ENCODE measurements at places on chromosomes 5 and 9.

DNA sequence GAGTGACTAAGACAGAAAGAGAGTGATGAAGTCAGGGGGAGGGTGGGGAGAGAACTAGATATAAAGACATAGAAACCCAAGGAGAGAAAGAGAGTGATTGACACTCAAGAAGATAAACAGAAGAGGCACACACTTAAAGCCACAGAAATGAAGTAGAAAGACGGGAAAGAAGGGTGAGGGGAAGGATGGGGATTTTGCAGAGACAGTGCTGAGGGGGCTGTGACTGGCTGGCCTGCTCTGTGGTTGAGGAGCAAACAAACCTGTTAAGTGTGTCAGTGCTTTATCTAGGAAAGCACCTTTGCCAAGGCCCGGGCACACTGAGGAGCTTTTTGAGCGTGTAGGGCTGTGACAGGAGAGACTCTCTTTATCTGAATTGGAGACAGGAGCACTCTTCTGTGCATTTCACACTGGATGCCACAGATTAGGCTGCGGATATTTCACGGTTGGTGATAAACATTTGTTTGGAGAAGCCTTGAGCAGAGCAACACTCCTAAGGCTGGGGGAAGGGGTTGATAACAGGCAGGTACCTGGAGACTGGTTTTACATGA lies 109.1 kb downstream of the DOCK2 start:
- no peak for DNase-seq

DNA sequence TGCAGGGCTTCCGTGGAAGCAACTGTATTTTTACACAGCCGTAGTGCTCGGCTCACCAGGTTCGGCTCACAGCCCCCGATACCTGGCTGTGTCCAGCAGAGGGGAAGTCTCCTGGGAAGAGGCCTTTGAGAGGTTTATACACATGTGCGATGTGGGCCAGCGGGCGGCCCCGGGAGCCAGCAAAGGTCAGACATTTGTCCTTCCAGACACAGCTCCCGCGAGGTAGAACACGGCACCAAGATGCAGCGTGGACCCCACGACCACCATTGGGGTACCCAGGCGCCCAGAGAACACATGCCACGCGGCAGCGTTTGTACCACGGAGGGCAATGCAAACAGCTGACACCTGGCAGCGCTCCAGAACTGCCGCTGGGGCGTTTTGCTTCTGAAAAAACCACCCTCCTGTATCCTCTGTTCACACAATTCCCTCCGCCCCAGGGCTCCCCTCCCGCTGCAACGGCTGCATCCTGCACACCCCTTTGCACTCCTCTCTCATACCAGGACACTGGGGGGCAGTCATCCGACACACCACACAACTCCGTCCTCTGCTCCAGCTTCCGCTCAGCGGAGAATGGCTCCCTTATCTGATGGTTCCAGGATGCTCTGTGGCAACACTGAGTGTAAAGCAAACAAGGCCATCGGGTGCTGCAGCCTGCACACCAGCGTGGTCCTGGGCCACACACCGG lies 235.3 kb downstream of the SYK start:
- DNase-seq: peak; percentile 75

GRCh38 chr5:31639481-31640411 lies 815 bp downstream of the PDZD2 start:
- DNase-seq: no peak

DNA sequence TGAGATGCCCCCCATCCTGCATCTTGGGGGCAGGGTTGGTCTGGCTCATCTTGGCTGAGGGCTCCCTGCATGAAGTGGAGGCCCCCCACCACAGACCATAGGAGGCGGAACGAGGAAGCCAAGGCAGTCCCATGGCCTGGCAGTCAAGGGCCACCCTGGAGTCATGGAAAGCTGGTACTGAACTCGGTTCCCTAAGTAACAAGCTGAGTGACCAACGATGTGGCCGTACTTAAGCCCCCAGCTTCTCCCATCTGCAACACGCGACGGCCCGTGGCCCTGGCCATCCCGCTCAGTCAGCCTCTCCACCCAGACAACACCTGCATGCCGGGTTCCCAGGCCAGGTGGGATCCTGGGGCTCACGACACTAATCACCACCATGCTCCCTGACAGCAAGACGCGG lies 17.1 kb downstream of the BRD3 start:
- DNase-seq: no peak

DNA sequence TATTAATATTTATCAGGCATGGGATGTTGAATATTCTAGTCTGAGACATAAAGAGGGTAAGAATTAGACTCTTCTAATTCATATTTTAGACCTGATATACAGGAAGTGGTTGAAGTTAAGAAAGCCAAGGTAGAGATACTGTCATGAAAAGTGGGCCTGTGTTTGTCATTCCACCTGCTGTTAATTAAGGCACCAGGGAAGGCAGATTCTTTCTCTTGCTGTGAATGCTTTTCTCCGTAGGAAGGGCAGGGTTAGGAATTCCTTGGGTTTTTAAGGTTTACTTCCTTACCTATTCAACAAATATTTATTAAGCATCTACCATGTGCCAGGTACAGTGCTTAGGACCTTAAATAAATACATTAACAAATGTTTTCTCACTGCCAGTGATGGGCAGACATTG lies 196.4 kb downstream of the CAVIN4 start:
- no peak for DNase-seq

DNA sequence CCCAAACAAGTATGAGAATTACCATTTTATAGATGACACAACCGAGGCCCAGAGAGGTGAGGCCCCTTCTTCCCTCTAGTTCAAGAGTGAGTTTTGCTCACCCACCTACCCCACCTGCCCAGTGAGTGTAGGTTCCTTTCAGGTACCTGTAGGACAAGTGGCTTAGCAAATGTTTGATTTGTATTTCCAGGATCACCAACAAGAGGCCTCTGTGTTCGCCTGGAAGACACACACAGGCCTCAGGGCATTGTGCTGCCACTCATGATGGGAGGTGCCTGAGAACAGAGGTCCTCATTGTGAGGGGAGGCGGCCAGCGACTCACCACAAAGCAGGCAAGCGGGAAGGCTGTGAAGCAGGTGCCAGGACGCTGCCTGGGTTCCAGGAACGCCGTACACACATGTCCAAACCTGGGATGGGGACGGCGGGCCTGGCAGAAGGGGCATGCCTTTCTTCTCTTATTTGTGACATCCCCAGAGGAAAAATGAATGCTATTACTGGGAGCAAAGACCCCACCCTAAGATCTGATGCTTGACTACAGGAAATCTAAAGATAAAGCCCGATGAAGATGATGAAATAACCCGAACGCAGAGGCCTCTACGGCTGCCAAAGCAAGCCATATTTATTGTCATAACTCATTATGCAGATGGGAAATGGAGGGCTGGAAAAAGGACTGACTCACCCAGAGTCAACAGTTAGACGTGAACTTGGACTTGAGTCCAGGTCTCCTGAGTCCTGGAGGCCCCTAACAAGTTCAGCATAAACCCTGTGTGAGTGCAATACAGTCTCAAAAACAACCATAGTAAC lies 60.2 kb upstream of the SLC25A51 start:
- DNase-seq: no peak

- peak; percentile 9 for DNase-seq
These were observed 55.9 kb upstream of the SLCO6A1 start for GRCh38 chr5:102554728-102555127.

GRCh38 chr5:103894882-103895281 lies 332.3 kb upstream of the NUDT12 start:
- no peak for DNase-seq

GRCh38 chr9:35910613-35911359 lies 1.5 kb downstream of the SPAAR start:
- DNase-seq: peak; percentile 53

DNA sequence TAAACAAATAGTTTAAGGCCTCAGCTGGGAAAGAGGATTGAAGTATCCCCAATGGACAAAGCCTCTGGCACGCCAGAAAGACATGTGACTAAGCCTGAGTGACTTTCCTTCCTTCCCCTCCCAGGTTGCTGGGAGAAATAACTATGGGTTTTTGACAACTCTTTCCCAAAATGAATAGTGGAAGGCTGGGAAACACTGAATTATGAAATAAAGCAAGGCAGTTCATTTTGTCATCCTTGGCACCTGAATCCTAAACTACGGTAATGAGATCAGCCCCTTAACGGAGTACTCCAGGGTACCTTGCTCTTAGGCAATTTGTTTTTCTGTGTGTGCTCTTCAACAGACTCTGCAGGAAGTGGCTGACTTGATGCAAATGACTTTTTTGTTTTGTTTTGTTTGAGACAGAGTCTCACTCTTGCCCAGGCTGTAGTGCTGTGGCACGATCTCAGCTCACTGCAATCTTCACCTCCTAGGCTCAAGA lies 75.2 kb downstream of the LMNB1 start:
- no peak for DNase-seq

DNA sequence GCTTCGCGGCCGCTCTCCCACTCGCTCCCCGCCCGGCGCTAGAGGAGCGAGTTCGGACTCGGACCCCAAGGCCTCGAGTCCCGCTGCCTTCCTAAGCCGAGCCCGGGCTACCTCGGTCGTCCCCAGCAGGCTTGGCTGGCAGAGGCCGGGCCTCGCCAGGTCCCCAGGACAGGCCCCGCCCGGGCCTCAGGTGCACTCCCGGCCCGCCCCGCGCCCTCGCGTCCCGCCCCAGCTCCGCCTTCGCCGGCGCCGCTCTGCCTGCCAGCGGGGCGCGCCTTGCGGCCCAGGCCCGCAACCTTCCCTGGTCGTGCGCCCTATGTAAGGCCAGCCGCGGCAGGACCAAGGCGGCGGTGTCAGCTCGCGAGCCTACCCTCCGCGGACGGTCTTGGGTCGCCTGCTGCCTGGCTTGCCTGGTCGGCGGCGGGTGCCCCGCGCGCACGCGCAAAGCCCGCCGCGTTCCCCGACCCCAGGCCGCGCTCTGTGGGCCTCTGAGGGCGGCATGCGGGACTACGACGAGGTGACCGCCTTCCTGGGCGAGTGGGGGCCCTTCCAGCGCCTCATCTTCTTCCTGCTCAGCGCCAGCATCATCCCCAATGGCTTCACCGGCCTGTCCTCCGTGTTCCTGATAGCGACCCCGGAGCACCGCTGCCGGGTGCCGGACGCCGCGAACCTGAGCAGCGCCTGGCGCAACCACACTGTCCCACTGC lies at the start of gene SLC22A5:
TSS of gene SLC22A5 (plus strand) at position 237 of the 707 bp plus-strand sequence. CDS start at position 500, 263 bp downstream.
- peak; percentile 42 for DNase-seq

Data from DMS 273 treated with DMSO at 0.1 percent for 48 hours (cell line).